Urinary bladder (tissue), 4 donors: ENCODE measurements at places on chromosomes 2 and 18.

DNA sequence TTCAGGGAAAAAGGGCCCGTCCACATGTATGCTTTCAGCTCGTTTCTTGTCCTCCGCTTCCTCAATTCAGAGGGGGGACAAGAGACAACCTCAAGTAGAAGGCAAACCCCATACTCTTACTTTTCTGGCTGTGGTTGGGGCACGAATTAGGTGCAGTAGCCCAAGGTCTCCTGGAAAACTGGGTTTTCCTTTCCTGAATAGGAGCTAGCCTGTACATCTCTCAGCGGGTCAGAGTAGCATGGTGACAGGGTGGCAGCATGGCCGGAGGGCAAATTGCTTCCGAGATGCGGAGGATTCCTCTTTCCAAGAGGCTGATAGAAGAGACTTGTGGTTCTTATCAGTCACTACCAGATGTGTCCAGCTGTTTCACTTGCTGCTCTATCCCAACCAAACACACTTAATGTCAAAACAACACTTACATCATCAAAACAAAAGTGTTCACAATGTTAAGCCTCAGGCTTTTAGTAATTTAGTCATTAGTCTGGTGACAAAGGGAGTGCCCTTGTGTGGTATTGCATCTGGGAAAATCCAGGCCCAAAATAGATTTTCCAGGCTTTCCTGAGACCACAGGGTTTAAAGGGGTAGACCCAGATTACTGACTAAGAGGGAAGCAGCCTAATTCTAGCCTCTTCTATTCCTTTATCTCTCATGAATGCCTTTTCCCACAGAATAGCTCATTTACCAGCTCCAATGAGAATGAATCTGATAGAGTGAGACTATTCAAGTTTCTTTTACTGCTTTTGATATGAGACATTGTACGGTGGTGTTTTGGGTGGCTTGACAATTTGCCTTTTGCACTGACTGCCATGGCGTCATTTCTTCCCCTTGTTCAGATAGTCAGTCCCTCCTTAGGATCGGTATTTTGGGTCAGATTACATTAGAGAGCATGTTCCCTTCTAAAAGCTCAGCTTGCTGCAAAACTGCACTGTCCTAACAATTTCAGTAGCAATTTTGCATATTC, 162.0 kb downstream of the LTBP1 start:
- DNase-seq = peak; percentile 47

DNA sequence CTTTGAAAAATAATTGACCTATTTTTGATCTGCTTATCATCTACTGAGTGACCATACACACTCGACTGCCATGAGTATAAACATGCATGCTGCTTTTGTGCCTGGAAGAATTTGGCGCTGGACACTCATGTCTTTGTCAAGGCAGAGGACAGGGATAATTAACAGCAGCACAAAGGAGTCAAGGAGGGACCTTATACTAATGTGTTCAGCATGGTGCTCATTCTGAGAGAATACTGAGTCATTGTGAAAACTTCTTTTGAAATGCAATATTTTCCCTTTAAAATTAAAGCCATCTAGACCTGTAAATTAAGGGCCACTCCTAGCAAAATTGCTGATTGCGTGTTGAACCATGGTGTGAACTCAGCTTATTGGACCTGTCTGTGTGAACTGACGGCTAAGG, 116.3 kb downstream of the ZNF532 start:
- DNase-seq = no peak

DNA sequence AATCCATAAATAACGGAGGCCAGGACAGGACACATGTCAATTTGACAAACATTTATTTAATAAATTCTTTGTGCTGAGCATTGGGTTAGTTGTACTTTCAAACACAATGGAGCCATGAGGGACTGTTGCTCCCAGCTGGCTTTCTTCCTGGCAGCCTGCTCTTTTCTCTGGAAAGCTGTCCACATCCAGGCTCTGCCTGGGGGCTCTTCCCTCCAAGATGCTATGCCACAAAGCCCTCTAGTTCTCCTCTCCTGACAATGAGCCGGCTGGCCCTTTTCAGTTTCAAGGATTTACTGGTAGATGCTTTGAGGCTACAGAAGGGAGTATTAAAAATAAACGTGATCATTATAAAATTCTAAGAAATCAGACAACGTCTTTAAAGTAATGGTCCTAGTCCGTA, 44.1 kb upstream of the SLC14A2 start:
- DNase-seq = peak; percentile 59

DNA sequence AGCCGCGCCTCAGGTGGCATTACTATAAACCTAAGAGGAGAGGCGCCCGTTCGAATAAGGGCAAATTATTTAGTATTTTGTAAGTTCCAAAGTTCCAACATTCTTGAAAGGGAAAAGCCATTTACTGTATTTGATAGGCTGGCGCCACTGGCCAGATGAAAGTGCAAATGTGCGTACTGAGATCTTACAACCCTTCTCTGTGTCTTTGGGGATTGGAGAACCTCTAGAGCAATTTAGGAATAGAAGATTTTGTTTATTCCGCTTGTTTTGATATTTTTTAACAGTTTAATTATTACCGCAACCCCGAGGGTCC, 467 bp upstream of the WDR35 start:
- DNase-seq = no peak

- no peak for DNase-seq
These were observed 6.5 kb downstream of the ACKR3 start for GRCh38 chr2:236576087-236576486.

DNA sequence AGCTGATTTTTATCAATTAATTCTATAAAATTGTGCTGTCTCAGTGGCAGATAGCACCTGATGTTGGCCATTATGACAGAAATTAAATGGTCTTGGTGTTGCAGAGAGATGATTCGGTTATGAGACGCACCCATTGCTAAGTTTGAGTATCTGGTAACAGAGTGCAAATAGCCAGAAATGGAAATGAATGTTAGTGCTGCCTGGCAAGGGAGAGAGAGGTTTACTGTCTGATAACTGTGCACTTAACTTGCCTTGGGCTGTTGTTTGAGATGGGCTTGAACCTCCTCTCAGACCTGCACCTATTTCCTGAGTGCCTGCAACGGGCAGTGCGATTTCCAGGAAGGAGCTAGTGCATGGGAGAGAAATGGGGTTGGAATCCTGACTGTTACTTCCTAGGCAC, 11.7 kb downstream of the DPYSL5 start:
- no peak for DNase-seq

DNA sequence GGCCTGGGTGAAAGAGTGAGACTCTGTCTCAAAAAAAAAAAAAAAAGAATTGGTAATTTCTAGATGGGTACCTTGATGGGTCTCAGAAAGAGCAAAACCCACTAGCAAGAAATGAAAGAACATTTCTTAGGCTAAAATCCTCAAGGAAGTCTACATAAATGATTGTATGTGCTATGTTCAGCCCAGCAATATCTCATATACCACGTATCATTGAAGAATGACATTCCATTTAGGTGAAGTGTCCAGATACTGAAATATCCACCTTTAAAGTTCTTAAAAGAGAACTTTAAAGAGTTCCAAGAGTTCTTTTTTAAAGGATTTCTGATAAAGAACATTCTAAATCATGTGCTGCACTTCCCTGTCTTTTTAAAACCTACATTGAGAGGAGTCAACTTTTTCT, 19.2 kb downstream of the NRP2 start:
- DNase-seq = no peak

GRCh38 chr2:119491776-119492525, 32.3 kb downstream of the SCTR start:
- peak; percentile 31 for DNase-seq

GRCh38 chr2:545711-546650, 131.2 kb downstream of the TMEM18 start:
- no peak for DNase-seq

DNA sequence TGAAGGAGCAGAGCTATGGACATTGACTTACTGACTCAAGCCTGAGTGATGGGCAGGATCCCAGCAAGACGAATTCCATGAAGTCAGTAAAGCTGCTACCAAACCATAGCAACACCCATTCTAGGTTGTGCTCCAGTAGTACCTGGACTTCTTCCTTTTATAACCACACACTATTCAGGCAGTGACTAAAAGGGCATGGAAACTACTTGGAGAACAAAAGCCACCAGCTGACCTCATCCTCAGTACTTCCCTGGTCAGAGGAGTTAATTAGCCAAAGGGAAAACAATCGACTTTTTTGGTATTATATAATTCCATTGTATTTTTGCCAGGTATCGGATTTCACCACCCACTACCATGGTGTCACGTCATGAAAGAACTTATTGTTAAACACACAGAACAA, 237.1 kb downstream of the TTC32 start:
- DNase-seq = no peak

- no peak for DNase-seq
These were observed 51.5 kb downstream of the NCK2 start for GRCh38 chr2:105796131-105796638.

DNA sequence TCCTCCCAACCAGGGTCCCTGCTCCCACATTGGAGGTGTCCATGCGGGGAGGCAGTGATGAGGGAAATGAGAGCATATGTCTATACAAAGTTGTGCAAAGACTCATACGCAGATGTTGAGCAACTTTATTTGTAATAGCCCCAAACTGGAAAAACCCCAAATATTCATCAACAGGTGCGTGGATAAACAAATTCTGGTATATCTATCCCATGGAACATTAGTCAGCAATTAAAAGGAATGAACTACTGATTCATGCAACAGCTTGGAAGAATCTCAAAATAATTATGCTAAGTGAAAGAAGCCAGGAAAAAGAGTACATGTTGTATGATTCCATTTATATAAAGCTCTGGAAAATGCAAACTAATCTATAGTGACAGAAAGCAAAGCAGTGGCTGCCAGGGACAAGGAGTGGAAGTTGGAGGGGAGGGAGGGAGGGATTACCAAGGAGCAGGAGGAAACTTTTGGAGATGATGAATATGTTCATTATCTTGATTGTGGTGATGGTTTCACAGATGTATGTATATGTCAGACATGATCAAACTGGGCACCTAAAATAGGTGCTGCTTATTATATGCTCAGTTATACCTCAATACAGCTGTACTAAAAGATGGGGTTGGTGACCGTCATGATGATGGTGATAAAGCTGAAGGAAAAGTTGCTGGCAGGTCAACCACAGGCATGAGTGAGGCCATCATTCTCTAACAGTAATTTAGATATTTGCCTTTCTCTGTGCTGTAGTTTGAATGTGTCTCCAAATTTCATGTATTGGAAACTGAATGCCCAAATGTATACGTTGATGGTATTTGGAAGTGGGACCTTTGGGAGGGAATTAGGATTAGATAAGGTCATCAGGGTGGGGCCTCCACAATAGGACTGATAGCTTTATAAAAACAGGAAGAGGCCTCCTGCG, 270.9 kb downstream of the CYP26B1 start:
- no peak for DNase-seq

DNA sequence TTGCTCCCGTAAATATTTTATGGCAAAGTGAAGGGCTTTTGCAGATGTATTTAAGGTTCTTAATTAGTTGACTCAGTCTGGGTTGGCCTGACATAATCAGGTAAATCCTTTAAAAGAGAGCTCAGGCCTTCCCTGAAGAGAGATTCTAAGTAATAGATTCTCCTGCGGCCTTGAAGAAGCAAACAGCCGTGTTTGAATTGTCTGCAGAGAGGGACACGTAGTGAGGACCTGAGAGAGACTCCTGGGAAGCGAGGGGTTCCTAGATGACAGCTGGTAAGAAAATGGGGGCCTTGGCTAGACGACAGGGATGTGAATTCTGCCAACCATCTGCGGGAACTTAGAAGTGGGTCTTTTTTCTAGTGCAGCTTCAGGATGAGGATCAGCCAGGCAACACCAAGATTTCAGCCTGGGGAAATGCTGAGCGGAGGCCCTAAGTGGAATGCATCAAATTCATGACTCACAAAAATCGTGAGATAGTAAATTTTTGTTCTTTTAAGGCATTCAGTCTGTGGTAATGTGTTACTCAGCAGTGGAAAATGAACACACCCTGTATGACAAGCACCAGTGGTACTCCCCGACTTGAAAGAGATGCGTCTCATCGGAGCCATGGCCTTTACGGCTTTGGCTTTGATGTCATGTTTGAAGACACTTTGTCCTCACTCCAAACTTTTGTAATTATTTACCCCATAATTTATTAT, 62.1 kb upstream of the SMIM21 start:
- DNase-seq = no peak

GRCh38 chr2:100857915-100858314, 38.0 kb downstream of the NPAS2 start:
- no peak for DNase-seq

DNA sequence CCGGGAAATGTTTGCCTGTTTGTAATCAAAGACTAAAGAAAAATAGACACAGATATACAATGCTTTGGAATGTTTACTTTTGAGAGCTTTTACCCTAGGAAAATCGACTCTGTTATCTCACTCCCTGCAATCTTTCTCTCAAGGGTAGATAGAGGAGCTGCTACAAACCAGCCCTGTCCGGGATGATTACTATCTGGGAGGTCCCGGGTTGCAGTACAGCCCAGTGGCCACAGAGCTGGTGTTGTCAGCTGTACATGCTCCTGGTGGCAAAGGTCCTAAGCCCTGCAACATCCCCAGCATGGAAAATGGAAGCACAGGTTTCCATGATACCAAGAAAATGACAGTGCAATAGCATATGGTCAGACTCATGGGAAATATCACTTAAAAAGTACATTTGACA, 570.5 kb upstream of the SOX11 start:
- DNase-seq = no peak

- peak; percentile 33 for DNase-seq
These were observed at the start of gene IRS1 for GRCh38 chr2:226799211-226799975. IRS1 (minus strand) TSS chr2:226799820; CDS start chr2:226798738, 1,082 bp downstream.

GRCh38 chr2:110931648-110932047, 189.1 kb upstream of the BCL2L11 start:
- DNase-seq = no peak

- DNase-seq = no peak
These were observed 69.3 kb upstream of the SNTG2 start for GRCh38 chr2:881204-881918.

GRCh38 chr2:146388757-146389156, 1456.1 kb upstream of the ACVR2A start:
- DNase-seq = no peak

DNA sequence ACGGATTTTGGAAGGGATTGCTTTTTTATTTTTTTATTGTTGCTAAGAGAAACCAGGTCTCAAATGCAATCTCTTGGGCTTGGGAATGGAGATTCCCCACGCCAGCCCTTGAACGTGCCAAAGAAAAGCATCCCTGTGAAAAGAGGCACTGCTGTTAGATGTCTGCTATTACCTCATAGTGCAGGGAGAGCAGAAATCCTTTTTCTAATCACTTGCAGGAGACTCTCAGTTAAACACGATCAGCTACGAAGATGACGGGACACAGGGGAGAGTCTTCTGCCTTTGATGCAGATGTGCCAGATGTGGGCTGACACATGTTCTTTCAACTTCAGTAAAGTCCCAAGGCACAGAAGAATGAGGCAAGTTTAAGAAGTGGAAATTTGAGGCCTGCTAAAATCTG, 381.6 kb upstream of the TRIB2 start:
- no peak for DNase-seq

GRCh38 chr18:42736074-42736473, 379.4 kb downstream of the RIT2 start:
- no peak for DNase-seq
